ENCODE measurements at places on chromosomes 6 and 20. TPM values are rescaled to one million over a fixed set of nuclear protein-coding genes. Genes with fewer than 3 reads are reported as not detected.

DNA sequence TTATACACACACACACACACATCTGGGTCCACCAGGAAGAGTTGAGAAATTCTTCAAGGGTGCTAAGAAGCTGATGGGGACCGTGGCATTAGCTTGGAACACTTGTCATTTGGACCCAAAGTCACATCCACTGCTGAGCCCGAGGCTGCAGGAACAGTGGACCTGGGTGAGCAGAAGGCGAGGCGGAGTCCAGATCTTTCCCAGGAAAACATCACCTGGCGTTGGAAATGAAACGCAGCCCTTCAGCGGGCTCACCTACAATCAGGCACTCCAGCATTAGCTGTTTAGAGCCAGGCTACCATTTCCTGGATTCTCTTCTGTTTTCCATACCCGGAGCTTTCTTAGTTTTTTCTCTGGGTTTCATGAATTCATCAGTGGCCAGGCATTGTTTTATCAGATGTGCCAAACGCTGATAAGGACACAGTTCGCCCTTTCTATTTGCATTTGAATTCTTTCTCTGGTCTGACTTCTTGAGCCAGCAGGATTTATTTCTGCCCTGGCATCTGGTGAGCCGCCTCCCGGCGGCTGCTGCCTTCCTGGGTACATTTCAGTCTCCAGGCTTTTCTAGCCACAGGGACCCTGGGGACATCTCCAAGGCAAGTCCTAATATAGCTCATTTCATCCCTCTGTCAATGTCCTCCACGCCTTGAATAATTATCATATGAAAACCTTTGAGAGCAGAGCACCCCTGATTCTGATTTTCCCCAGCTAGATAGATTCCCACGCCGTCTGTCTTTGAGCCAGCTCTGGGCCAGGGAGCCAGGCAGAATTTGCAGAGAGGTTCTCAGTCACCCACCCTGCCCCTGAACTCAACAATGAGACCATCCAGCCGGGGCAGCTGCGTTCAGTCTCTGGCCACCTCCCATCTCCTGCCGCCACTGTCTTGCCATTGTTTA, 170.9 kb downstream of the TTLL2 start:
- DNase-seq, result no peak

DNA sequence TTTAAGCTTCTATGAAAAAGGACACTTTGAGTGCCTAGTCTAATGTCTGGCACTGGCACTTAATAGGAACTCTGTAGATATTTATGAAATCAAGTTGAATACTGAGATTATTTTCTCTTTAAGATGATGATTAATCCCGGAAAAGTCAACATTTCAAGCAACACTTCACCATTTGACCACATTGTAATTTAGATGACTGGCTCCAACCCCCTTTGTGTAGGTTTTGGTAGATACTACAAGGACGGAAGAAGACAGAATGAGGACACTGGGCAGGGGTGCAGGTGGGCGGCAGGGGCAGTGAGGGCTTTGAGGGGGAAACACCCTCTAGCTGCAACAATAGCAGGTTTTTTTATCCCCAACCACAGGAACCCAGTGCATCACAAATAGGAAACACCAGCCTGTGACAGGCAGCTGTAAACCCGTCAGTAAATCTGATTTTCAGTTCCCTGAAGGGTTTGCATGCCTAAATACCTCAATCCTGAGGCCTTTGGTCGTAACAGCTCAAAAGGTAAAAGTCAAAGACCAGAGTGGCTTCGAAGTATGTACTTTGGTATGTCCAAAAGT, 4.6 kb downstream of the DTNBP1 start:
- DNase-seq, result no peak

DNA sequence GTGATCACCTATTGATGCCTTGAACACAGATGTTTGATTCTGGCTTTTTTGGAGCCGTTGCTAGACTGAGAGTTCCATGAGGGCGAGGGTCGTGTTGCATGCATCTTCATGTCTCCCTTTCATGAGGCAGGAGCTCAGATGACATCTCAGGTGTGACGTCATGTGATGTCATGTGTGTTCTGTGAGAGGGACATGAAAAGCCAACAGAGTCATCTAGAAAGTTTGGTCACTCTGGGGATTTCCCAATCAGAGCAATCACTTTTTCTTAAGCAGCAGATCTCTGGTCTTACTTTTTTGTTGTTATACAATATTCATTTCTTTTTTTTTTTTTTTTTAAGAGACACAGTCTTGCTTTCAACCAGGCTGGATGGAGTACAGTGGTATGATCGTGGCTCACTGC, 411.8 kb downstream of the PREX1 start:
- DNase-seq, result no peak

DNA sequence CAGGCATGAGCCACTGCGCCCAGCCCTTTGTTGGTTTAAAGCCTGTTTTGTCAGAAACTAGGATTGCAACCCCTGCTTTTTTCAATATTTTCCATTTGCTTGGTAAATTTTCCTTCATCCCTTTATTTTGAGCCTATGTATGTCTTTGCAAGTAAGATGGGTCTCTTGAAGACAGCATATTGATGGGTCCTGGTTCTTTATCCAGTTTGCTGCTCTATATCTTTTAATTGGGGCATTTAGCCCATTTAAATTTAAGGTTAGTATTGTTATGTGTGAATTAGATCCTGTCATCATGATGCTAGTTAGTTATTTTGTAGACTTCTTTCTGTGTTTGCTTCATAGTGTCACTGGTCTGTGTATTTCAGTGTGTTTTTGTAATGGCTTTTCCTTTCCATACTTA, 46.8 kb downstream of the ZC2HC1B start:
- DNase-seq, result no peak

GRCh38 chr20:53154540-53154939, 182.4 kb downstream of the TSHZ2 start:
- no peak for DNase-seq

- DNase-seq, result no peak
Measured at GRCh38 chr20:54337144-54337543, 129.3 kb downstream of the PFDN4 start.

DNA sequence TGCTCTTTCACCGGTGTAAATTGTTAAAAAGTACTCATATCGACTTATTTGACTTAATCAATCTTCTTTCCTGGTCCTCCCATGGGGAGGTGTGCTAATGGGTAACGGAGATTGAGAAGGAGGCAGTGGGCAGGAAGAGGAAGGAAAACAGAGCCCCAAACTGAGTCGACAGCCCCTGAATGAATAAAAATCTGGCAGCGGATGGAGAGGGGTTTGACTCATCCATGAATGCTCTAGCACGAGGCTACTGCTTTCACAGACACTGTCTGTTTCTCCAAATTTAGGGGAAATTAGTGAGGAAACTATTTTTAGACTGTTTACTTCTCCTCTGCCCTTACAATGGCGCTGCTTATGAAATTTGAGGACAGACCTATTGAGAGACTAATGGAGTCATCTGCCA, 142.2 kb upstream of the ATXN1 start:
- no peak for DNase-seq

- peak; percentile 81 for DNase-seq
Measured at GRCh38 chr6:156617376-156617775, 159.8 kb upstream of the ARID1B start.

DNA sequence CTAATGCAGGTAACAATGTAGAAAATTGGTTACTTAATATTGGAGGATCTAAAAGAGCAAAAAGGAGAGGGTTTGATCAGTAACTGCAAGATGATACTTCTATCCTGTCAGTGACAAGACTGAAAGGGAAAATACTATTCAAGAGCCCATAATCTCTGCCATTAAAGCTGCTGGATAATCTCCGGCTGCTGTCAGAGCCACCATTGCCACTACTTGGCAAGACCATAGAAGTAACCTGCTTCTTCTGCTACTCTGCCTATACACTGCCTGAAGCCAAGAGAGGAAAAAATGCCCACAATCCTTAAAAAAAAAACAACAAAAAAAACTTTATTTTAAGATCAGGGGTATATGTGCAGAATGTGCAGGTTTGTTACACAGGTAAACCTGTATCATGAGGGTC, 386.5 kb upstream of the ID4 start:
- DNase-seq, result no peak

DNA sequence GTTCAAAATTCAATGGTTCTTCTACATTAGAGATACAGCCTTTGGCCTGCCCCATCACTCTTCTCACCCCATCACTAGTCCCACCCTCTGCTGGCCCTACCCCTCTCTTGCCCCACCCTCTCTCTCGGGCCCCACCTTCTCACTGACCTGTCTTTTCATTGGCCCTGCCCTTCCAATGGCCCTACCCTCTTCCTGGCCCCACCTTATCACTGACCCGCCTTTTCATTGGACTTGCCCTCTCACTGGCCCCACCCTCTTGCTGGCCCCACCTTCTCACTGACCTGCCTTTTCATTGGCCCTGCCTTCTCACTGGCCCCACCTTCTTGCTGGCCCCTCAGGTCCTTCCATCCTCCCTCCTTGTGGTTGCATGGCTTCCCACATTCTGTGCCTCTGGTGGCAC, 107.2 kb upstream of the PLEKHG1 start:
- DNase-seq, result no peak

The HCK gene
- not detected for total RNA-seq
